ENCODE measurements at places on chromosomes 13 and 19.

DNA sequence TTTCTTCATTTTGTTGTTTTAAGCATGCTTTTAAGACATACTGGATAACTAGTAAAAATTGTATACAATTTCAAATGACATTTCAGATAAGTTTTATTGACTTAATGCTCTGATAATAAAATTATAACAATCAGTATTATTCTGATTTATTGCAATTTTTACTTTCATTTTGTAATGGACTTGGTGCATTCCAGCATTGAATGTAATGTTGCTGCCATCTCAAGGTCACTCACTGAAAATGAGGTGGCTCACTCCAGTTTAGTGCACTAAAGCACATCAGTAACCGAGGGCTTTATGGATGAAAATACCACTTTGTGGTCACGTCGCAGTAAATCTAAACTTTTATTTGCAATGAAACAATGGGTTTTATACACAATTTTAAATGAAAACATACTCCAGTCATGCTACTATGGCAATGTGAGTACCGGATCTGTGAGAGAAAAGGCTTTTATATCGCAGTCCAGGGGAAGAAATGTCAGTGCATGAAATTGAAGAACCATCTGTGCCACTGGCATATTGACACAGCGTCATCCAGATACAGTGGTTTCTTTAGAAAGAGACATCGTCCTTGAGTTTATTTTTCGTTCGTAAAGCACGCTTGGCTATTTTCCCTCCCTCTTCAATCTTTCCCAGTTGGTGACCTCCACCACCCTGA, 20.7 kb upstream of the ZNF507 start:
- peaks cover 11% of the 10 kb centered on the region for H3K27me3 ChIP-seq
- H3K4me3 ChIP-seq = no peak overlapping the region
- no peak overlapping the region for H3K27ac ChIP-seq
- no peaks in the 10 kb centered on the region for H3K4me1 ChIP-seq

- H3K4me1 ChIP-seq = no peaks in the 10 kb centered on the region
- H3K36me3 ChIP-seq = peaks cover 70% of the 10 kb centered on the region
- H3K27ac ChIP-seq = no peak overlapping the region
- H3K4me3 ChIP-seq = no peak overlapping the region
- H3K27me3 ChIP-seq = no peaks in the 10 kb centered on the region
Observed at GRCh38 chr19:36449059-36449670, 30.7 kb upstream of the ZFP82 start.

DNA sequence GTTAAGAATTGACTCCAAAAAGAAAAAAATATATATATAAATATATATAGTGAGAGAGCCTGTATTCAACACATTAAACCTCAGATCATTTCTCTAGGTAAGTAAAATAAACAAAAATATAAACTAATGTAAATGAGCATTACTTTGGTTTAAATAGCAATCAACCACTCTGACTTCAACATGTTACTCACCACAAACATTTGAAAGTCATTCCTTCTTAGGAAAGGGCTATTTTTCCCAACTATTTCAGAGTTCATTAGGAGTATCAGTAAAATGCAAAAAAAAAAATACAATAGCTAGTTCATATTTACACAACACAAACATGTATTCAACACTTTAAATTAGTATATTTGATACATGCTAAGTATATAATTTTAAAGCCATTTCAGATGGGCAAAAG, 40.5 kb downstream of the KLF12 start:
- peaks cover 23% of the 10 kb centered on the region for H3K36me3 ChIP-seq
- no peaks in the 10 kb centered on the region for H3K27me3 ChIP-seq
- DNase-seq = no peak
- H3K27ac ChIP-seq = no peak overlapping the region

- H3K4me3 ChIP-seq = no peak overlapping the region
- no peak overlapping the region for H3K27ac ChIP-seq
Observed at GRCh38 chr13:99590519-99591011, 89.3 kb downstream of the TM9SF2 start.

GRCh38 chr19:32337084-32337808, 8.2 kb upstream of the ZNF507 start:
- H3K27ac ChIP-seq = no peak overlapping the region
- no peaks in the 10 kb centered on the region for H3K4me1 ChIP-seq
- no peaks in the 10 kb centered on the region for H3K27me3 ChIP-seq

- no peaks in the 10 kb centered on the region for H3K27me3 ChIP-seq
- peaks cover 34% of the 10 kb centered on the region for H3K4me1 ChIP-seq
- DNase-seq = peak; percentile 60
- H3K36me3 ChIP-seq = peaks cover 6% of the 10 kb centered on the region
- peak overlapping the region; percentile 77 for H3K27ac ChIP-seq
Observed at GRCh38 chr13:110616103-110617101, 1.1 kb downstream of the NAXD start.

DNA sequence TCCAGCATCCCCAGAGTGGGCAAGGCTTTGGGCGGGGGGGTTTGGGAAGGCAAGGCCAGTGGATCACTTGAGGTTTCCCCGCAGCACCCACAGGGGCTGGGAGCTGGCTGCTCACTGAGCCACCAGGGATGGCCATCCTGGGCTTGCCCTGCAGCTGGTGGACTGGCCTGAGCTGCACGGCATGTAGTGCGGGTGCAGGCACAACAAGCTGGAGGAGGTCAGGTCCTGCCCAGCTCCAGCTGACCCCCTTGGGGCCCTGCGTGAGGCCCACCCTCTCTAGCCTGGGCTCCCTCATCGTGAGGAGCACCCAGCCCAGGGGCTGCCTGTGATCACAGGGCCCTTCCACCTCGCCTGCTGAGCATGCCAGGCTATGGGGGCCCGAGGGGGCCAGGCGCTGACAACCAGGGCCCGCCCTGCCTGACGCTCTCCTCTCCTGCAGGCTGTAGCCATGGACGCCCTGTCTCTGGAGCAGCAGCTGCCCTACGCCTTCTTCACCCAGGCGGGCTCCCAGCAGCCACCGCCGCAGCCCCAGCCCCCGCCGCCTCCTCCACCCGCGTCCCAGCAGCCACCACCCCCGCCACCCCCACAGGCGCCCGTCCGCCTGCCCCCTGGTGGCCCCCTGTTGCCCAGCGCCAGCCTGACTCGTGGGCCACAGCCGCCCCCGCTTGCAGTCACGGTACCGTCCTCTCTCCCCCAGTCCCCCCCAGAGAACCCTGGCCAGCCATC, 22.9 kb downstream of the COMP start:
- no peak overlapping the region for H3K4me3 ChIP-seq
- H3K27ac ChIP-seq = no peak overlapping the region
- H3K4me1 ChIP-seq = no peaks in the 10 kb centered on the region
- DNase-seq = no peak
- peaks cover 1% of the 10 kb centered on the region for H3K36me3 ChIP-seq
- H3K27me3 ChIP-seq = no peaks in the 10 kb centered on the region

DNA sequence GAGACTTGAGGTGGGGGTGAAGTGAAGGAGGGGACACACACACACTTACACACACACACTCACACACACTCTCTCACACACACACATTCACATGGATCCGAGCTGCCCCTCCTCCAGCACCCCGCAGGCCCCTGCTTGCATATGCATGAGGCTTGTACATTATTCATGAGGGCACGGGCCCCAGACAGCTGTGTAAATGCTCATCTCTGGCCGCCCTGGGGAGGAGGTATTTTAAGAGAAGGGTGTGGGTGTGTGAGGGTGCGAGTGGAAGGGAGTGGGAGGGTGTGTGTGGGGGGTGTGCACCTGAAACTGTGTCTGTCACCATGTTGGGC, 2.4 kb downstream of the NCAN start:
- H3K27me3 ChIP-seq = peaks cover 74% of the 10 kb centered on the region
- H3K4me3 ChIP-seq = no peak overlapping the region
- H3K27ac ChIP-seq = no peak overlapping the region
- H3K36me3 ChIP-seq = no peaks in the 10 kb centered on the region
- no peak for DNase-seq

DNA sequence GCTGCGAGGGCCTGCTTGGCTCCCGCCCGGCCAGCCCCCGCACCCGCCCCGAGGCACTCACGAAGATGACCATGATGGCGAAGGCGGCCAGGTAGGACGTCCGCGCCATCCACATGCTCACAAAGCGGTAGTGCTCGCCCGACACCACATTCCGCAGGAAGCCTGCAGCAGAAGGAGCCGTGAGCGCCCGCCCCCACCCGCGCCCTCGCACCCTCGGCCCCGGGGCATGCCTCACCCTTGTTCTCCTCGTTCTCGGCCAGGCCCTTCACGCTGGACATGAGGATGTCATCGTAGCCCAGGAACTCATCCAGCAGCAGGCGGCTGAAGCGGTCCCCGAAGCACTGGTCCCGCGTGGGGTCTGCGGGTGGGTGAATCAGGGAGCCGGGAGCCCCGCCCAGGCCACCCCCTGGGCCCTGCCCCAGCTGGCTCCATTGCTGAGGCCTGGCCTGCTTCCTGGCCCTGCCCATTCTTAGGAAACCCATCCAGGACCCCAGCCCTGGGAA, 9.0 kb downstream of the TMEM259 start:
- no peak overlapping the region for H3K4me3 ChIP-seq
- H3K36me3 ChIP-seq = peaks cover 4% of the 10 kb centered on the region
- peaks cover 5% of the 10 kb centered on the region for H3K4me1 ChIP-seq

DNA sequence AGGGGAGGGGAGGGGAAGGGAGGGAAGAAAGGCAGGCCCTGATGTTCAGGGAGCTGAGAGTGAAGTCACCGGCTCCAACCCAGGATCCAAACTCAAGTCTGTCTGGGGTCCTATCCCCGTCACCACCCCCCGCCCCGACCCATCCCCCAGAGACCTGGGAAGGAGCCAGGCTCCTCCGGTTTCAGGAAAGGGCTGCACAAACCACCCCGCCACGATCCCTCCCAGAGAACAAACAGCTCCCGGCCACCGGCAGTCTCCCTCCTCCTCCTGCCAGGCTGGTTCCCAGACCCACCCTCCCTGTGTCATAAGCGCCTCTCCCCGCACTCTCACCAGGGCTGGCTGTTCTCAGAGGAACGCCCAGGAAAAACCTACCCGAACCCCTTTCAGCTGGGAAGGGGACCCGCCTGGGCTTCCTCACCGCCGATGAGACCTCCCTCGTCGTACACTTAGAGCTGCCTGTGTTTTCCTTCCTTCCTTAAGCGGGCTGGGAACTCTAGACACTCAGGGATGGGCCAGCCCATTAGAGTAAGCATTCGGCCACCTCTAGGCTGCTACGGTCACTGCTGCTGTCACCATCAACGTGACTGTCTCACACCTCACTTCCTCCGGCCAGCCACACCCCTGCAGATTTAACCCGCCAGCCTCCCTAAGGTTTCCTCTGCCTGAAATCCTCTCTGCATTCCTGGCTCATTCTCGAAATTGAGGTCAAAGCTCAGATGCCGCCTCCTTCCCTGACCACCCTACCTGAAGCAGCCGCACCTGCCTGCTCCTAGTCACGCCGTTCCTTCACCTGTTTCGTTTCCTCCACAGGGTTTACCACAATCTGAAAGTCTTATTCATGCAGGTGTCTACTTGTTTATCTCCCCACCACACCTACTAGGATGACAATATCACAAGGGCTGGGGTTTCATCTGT, 6.3 kb upstream of the RDH13 start:
- no peak for DNase-seq
- no peaks in the 10 kb centered on the region for H3K36me3 ChIP-seq
- H3K4me3 ChIP-seq = peak overlapping the region; percentile 5

- peaks cover 6% of the 10 kb centered on the region for H3K36me3 ChIP-seq
- H3K27ac ChIP-seq = peak within 1 kb of the TSS; percentile 99
- peak; percentile 86 for DNase-seq
- peak within 1 kb of the TSS; percentile 98 for H3K4me3 ChIP-seq
- H3K27me3 ChIP-seq = no peaks in the 10 kb centered on the region
- H3K4me1 ChIP-seq = peaks cover 47% of the 10 kb centered on the region
Observed at GRCh38 chr19:40284501-40285352, at the start of gene AKT2. AKT2 (minus strand) TSS chr19:40285345; CDS start chr19:40265267, 20,078 bp downstream.

DNA sequence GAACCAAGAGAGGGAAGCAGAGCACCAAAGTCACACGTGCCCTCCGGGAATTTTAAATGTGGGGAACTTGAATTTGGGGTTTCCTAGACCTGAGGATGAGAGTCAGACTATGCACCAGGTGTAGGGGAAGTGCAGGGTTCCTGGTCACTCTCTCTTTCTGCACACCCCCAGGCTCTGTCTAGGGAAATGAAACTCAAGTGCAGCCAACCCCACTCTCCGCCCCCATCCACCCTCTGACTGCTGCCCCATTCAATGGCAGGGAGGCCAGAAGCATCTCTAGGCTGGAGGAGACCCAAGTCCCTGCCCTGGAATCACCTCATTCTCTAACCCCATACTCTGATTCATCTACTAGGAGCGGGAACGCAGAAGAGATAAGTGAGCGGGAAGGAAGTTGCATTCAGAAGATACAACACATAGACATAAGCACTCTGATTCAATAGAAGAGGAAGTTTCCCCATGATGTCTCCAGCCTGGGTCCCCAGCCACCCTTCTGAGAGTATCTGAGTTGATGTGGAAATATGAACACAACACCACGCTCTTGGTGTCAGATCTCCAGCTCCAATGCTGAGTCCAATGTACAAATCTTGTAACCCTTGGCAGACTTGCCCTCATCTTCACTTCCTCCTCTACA, 4.7 kb upstream of the SIGLEC14 start:
- H3K27ac ChIP-seq = no peak overlapping the region
- peaks cover 62% of the 10 kb centered on the region for H3K27me3 ChIP-seq
- DNase-seq = no peak
- no peak overlapping the region for H3K4me3 ChIP-seq

DNA sequence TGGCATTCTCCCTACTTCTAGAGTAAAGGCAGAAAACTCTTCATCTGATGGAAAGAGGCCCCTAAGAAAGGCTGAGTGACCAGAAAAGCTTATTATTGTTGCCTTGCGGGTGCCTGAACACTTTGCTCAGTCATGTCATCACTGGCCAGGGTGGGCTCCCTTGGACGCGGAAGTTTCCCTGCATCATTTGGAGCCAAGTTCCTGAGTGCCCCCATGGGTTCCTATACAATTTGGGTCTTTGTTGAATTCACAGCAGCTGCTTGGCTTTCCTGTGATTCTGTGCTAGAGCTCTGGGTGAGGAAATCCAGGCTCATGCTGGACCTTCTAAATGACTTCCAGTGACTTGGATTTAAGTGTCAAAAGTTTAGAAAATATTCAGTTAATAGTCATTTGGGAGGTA, 232.9 kb downstream of the LHFPL6 start:
- peaks cover 23% of the 10 kb centered on the region for H3K27me3 ChIP-seq
- DNase-seq = no peak
- H3K4me1 ChIP-seq = no peaks in the 10 kb centered on the region
- H3K4me3 ChIP-seq = no peak overlapping the region
- H3K27ac ChIP-seq = no peak overlapping the region

DNA sequence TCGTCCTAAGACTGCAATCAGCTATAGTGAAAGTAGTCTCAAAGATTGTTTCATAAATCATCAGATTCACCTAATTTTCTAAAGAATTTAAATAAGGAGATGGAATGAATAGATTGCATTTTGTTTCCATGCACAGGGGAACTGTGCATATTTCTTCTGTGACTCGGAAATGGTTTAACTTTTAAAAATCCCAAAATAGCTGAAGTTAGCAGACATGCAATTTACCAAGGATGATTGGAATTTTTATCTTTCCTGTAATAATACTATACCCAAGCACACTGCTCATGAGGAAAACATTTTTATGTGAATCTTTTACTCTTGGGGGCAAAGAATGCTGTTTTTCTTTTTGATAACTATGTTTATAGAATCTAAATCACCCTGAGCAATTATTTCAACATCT, 15.0 kb upstream of the LMO7 start:
- H3K4me3 ChIP-seq = no peak overlapping the region
- no peaks in the 10 kb centered on the region for H3K4me1 ChIP-seq
- H3K27ac ChIP-seq = no peak overlapping the region
- peaks cover 15% of the 10 kb centered on the region for H3K36me3 ChIP-seq

Measured in activated naive CD8-positive, alpha-beta T cell treated with anti-CD3 and anti-CD28 coated beads for 36 hours (primary cell).